ENCODE measurements at places on chromosomes 6 and 20.

GRCh38 chr6:22091424-22091948 is 205.3 kb downstream of the PRL start:
- DNase-seq: no peak

DNA sequence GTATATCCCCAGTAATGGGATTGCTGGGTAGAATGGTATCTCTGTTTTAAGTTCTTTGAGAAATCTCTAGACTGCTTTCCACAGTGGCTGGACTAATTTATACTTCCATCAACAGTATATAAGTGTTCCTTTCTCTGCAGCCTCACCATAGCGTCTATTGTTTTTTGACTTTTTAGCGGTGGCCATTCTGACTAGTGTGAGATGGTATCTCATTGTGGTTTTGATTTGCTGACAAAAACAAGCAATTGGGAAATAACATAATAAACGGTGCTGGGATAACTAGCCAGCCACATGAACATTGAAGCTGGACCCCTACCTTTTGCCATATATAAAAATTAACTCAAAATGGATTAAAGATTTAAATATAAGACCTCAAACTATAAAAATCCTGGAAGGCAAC is 14.2 kb downstream of the OR2A4 start:
- no peak for DNase-seq

- peak; percentile 7 for DNase-seq
These were observed 196.0 kb downstream of the BTBD3 start for GRCh38 chr20:12113468-12114371.

DNA sequence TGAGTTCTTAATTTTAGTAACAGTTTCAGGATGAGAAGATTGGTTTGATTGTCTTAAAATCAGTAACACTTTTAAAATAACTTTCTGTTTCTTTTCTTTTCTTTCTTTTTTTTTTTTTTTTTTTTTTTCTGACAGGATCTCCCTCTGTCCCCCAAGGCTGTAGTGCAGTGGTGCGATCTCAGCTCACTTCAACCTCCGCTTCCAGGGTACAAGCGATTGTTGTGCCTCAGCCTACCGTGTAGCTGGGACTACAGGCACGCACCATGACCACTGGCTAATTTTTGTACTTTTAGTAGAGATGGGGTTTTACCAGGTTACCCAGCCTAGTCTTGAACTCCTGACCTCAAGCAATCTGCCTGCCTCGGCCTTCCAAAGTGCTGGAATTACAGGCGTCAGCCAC is 33.7 kb upstream of the KCNQ5 start:
- no peak for DNase-seq

- DNase-seq: no peak
These were observed 7.9 kb downstream of the ADGRB3 start for GRCh38 chr6:68642977-68643376.

DNA sequence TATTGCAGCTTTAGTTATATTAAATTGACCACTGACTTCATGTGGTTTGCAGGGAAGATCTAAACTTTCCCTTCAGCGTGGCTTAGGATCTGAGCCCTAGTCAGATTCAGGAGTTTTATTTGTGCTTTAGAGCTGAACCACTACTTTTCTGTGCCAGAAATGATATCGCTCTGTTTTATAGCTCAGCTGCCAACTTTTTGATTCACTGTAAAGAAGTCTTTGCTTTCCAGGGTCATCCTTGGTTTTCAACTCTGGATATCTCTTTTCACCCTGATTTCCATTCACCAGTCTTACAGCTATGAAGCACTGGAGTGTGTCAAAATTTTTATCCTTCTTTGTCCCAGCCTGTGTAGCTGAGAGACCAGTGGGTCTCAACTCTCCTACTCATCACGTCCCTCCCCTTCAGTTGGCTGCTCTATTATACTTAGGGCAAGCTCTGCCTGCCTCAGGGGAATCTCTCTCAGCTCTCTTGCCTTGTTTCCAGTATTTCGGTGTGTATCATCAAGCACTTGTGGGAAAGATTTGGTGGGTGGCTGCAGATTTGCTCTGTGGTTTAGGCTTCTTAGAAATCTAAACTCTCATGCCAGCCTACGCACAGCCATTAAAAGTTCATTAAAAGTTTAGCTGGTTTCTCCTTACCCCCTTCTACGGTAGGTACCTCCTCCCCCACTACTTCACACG is 425.5 kb downstream of the TENT5A start:
- DNase-seq: no peak

Measured in inflammatory macrophage treated with lipopolysaccharide for 4 hours (primary cell).